GM13977 (cell line): ENCODE measurements at places on chromosomes 5 and 9.

- DNase-seq = peak; percentile 91
Measured at GRCh38 chr9:120877276-120878034, 467 bp upstream of the PHF19 start.

DNA sequence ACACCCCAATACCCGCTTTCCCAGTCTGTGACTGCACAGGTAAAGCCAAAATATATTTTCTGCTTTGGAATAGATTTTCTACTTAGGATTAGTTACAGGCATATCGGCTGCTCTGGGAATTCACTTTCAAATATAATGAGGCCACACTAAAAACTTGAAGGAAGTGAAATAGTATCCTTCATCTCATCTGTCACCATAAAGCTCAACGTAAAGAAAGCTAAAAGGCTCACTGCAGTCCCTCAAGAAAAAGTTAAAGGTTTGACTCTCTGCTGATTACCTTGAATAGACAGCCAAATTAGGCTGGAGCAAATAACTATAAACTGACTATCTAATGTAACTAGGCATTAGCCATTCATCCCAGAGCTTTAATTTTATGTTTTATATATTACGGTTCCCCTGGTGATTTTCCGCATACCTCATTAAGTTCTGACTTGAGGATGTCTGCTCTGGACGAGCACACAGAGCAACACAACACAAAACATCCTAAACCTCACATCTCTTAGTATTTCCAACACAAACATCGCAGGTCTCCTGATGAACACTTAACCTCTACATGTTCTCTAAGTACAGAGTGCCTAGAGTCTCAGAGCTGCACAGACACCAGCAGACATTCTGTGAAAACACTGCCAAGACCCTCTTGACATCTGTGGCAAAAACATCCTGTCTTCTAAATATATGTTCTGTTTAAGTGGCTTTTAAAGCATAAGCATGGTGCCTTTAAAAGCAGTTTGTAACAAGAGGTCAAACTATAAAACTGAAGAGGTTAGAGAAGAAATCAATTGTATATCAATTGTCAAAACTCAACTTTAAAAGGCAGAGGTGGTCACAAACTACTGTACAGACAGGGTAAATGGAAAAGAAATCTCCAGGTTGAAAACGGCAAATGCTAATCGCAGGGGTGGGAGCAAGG lies 35.4 kb downstream of the ELAVL2 start:
- no peak for DNase-seq

DNA sequence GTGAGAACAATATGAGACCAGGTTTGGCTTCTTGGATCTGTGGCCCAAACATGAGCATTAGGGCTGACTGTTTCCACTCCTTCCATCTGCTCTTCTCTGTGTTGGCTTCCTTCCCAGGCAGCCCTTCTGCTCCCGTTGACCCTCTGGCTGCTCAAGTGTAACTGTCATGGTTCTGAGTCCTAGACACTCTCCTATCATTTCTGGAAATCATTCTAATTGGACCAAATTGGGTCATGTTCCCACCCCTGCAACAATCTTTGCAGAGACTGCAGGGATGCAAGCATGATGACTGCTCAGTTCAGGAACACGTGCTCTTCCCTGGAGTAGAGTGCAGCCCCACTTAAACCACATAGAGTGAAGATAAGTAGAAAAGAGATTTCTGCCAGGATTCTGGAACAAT lies 741.4 kb downstream of the TAF11L14 start:
- DNase-seq = no peak

DNA sequence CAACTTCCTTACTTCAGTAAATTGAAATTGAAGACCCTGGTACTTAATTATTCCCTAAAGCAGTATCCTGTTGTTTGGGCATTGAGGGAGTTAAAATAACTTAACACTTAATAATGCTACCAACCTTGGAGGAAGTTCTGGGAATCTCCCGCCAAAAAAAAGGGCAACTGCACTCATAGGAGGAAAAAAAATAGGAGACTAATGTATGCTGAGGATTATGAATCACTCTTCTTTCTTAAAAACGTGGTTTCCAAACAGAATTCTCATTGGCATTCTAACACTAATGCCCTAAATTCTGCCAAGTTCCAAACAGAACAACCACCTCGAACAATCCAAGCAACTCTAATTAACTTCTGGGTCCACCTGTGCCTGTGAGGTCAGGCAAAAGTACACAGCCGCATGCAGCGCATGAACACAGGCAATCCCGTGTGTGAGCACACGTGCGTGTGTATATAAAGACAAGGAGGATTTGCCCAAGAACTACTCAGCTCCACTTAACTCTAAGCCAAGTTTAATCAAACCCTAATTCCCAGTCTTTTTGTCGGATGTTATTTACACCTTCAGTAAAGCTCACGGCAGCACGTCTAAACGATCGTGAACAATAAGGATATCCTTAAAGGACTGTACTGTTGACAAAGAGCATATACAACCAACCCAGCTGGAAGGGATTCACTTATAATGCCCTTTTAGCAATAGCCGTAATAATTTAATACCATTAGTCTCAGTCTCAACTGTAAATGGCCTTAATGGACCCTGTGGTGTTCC lies 78.4 kb downstream of the EBF1 start:
- no peak for DNase-seq

DNA sequence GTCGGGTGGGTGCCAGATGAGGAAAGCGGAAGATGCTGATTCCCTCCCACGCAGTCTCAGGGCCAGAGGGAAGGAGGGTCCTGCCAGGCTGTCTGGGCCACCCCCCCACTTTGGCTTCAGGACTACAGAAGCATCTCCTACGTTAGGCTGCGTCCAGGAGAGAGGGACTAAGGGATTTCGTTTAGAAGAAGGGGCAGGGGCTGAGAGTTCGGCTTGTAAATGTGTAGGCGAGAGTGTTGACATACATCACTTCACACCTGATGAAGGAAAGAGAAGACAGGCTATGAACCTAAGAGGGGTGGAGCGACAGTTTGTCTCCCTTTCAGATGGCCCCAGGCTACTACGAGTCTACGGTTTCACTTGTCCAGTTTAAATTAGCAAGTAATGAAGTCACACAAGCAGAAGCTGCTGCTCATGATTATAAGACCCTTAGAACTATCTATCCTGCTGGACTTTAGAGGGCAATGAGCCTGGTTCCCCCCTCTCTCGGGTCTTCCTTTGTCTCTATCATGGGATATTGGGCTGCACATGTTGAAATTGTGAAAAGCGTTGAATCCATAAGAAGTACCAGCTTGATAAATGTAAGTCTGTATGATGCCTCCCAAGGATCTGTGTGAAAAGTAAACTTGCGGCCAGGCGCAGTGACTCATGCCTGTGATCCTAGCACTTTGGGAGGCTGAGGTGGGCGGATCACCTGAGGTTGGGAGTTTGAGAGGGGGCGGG lies 193.0 kb downstream of the AOPEP start:
- no peak for DNase-seq

DNA sequence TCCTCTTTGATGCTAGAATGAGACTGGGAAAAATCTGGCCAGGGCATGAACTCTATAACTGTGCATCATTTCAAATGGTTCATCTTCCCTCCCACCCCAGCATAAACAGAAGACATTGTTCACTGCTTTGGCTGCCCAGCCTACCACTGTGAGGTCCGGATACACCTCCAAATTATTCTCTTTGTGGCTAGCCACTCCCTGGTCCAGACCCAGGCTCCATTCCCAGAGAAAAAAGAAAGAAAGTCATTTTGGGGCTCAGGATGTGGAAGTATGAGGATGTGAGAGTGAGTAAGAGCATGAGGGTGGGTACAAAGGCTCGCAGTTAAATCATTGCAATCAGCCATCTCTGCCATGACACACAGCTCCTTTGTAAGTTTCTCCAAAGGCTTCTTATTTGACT lies 559.2 kb downstream of the PSAT1 start:
- no peak for DNase-seq

GRCh38 chr5:174688441-174689354 lies 35.7 kb upstream of the MSX2 start:
- no peak for DNase-seq

GRCh38 chr5:434443-435146 lies 8.4 kb upstream of the EXOC3 start:
- DNase-seq = no peak

DNA sequence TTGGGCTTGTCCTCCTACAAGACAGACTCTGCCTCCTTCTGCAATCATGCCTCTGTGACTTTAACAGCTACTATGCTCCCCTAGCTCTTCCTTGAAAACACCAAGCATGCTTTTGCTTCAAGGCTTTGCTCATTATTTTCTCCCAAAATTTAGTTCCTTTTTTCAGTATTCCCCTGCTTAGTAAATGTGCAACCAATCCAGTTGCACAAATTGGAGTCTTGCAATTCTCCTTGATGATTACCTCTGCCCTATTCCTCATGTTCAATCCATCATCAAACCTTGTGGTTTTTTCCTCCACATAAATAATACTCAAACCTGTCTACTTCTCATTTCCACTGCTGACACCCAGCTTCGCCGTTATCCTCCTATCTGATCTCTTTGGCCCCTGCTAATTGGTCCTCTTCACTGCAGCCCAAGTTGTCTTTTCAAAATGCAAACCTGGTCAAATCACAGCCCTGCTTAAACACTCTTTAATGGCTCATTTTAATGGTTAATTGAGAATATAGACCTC lies 296.3 kb downstream of the CWC27 start:
- no peak for DNase-seq

DNA sequence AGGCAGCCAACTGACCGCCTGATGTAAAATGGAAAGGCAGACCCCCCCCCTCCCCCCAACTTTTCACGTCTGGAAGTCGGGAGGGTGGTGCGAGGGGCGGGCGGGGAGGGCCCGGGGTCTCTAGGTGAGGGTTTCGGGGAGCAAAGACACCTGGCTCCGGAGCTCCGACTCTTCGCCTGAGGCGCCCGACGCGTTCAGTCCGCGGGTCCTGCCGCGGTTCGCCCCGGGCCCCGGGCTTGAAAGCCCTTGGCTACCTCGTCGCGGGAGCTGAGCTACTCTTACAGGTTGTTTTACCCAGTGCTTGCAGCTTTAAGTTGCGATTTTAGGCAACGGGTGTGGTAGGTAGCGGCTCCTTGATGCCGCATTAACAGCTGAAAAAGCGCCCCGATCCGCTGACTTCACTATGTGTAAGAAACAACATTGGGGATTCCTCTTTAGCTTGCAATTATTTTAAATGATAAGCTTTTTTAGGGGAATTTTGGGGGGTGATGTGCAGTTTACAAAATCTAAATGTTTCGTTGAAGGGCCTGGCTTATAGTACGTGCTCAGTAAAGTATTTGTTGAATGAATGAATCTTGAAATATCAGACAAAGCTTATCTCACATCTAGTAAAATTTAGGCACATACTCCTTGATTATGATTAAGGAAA lies 722 bp downstream of the CDC42SE2 start:
- no peak for DNase-seq

DNA sequence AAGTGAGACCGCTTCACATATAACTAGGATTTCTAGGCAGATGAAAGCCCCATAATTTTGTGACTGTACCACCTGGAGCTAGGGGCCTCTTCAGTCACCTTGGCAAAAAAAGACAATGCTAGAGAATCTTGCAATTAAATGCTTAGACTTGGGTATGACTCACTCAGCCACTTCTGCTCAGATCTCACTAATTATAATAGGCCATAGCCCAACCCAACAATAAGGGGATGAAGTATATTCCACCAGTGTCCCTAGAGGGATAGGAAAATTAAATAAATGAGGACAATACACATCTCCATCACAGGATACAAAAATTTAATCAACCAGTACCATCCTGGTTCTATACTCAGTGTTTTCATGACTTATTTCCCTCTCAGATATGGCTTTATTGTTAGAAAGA lies 1079.9 kb upstream of the C9orf72 start:
- no peak for DNase-seq
